Keratinocyte (primary cell): ENCODE measurements at places on chromosomes 11 and 22.
A peak's percentile ranks its signal among the peaks of the same experiment; 100 is the strongest.

GRCh38 chr11:43931717-43932039, 10.8 kb upstream of the C11orf96 start:
- DNase-seq = no peak

GRCh38 chr11:4054643-4055042, 40.0 kb upstream of the RRM1 start:
- DNase-seq = no peak

DNA sequence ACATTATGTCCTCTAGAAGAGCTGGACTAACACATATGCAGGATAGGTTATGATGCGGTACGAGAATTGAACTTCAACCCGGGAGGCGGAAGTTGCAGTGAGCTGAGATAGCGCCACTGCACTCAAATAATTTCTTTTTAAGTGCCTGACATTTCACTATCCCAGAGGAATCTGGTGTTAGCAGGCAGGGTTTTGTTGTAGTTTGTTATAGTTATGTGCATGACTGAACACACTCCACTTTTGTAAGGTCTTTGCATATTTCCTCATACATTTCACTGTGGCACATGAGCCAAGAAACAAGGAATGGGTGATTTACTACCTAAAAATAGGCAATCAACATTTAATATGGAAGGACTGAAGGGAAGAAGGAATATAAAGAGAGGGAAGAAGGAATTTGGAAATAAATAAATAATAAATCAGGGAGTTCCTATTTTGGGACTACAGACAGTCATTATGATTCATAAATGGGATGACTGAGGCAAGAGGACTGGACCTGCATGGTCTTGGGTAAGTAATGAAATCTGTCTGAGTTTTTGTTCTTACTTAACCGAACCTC, 8.7 kb upstream of the HIPK3 start:
- no peak for DNase-seq

DNA sequence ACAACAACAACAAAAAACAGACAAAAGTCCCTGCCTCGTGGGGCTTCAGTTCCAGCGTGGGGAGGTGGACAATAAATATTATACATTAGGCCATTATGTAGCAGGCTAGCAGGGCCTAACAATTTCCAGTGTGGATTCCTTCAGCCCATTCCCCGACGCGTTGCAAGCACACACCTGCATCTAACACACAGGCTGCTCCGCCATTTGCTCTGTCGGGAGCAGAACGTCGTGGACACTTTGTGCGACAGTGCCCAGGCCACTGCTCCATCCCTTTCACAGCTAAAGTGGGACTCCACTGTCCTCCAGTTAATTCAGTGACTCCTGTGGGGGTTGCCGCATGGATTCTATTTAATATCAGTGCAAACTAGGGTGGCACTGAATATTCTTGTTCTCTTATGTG, 10.9 kb upstream of the FGF3 start:
- no peak for DNase-seq

GRCh38 chr22:23306438-23306921, 126.2 kb downstream of the BCR start:
- no peak for DNase-seq

DNA sequence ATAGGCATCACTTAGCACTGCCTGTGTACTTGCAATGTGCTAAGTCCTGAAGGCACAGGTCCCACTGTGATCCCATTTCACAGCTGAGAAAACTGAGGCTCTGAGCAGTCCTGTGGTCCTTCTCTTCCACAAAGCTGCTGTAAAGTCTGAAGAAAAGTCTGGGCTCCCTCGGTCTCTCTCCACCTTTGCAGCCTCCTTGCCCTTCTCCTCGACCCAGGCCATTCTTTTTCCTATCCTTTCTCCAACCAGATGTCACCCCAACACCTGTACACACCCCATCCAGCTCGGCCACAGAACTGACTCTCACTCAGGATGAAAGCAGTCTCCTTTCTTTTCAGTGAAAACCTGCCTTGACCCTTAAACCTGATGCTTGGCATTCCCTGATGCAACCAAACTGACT, 42.6 kb upstream of the SYT13 start:
- DNase-seq = no peak

DNA sequence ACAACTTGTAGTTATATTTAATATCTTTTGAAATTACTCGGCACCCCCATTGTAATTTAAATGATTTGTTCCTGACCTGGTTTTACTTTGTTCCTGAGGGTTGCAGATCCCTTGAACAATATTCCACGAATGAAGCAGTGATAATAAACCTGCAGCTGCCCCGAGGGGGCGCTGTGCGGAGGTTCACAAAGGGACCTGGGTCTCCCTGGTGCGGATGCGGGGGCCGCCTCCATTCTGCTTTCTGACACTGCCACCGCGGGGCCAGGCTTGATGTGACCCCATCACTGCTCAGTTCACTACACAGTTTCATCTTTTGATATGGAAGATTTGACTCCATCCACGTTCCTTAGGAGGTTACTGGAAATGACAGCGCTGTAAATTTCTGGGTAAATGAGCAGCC, 62.9 kb upstream of the PRODH start:
- no peak for DNase-seq

GRCh38 chr11:6968816-6969215, 42.6 kb downstream of the ZNF215 start:
- DNase-seq = peak; percentile 2
